ENCODE measurements at places on chromosomes 11 and 22.

DNA sequence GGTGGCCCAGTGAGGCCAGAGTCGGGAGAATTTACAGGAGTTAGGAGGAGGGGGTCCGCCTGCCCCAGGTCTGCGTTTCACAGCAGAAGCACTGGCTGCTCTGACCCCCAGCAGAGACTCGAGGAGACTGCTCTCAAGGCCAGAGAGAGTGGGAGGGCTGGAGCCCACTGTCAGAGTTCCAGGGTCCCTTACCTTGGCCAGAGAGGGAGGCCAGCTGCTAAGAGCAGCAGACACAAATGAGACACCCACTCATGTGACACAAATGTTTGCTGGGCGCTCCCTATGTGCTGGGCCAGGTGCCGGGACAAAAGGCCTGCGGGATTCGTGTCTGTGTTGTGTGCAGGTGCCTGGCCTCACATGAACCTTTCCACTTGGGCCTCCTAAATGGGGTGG lies 2.8 kb upstream of the TNFRSF13C start:
- no peak overlapping the region for H3K4me3 ChIP-seq
- H3K36me3 ChIP-seq, result no peaks in the 10 kb centered on the region

GRCh38 chr11:105767931-105768330 lies 158.1 kb downstream of the GRIA4 start:
- no peaks in the 10 kb centered on the region for H3K4me1 ChIP-seq
- H3K36me3 ChIP-seq, result no peaks in the 10 kb centered on the region
- no peak overlapping the region for H3K27ac ChIP-seq
- H3K27me3 ChIP-seq, result no peaks in the 10 kb centered on the region

DNA sequence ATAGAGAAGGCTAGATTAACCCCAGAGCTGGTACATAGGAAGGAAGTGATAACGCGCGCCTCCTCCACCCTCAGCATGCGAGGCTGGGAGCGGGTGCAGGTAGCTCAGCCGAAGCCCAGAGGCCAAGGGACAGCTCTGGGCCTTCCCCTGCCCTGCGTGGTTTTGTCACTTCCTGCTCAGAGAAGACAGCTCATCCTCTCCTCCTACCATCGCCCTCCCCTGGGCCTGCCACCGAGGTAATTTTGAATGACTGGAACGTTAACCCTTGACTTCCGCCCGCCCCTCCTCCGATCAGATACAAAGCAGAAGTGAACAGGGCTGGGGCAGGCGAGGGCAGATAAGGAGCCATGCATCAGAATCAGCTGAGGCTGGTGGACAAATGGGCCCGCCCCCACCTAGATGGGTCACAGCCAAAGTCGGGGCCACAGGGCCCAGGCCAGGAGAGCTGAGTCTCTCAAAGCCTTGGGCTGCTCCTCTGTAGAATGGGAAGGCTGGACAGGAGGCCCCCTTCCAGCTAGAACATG lies 1.6 kb downstream of the RAC2 start:
- peak overlapping the region; percentile 80 for H3K4me3 ChIP-seq
- H3K27me3 ChIP-seq, result no peaks in the 10 kb centered on the region
- peak; percentile 41 for DNase-seq
- H3K27ac ChIP-seq, result peak overlapping the region; percentile 69
- H3K4me1 ChIP-seq, result peaks cover 13% of the 10 kb centered on the region

GRCh38 chr11:6778518-6778917 lies 4.3 kb upstream of the OR2AG1 start:
- H3K4me1 ChIP-seq, result no peaks in the 10 kb centered on the region
- H3K27ac ChIP-seq, result no peak overlapping the region
- no peak for DNase-seq
- peaks cover 19% of the 10 kb centered on the region for H3K27me3 ChIP-seq
- H3K4me3 ChIP-seq, result no peak overlapping the region

DNA sequence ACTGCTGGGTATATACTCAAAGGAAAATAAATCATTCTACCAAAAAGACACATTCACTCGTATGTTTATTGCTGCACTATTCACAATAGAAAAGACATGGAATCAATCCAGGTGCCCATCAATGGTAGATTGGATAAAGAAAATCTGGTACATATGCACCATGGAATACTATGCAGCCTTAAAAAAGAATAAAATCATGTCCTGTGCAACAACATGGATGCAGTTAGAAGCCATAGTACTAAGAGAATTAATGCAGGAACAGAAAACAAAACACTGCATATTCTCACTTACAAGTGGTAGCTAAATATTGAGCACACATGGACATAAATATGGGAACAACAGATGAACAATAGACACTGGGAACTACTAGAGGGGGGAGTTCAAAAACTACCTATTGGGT lies 96.3 kb downstream of the FAM76B start:
- H3K27me3 ChIP-seq, result no peaks in the 10 kb centered on the region
- no peaks in the 10 kb centered on the region for H3K4me1 ChIP-seq
- no peak overlapping the region for H3K4me3 ChIP-seq
- no peak for DNase-seq
- no peak overlapping the region for H3K27ac ChIP-seq

- no peak overlapping the region for H3K4me3 ChIP-seq
- no peaks in the 10 kb centered on the region for H3K36me3 ChIP-seq
- DNase-seq, result no peak
- no peak overlapping the region for H3K27ac ChIP-seq
Measured at GRCh38 chr11:57210781-57211180, 26.3 kb downstream of the APLNR start.

- DNase-seq, result no peak
- peaks cover 18% of the 10 kb centered on the region for H3K4me1 ChIP-seq
- H3K27me3 ChIP-seq, result peaks cover 42% of the 10 kb centered on the region
- no peaks in the 10 kb centered on the region for H3K36me3 ChIP-seq
- no peak overlapping the region for H3K4me3 ChIP-seq
Measured at GRCh38 chr22:47850644-47851151, 1088.2 kb downstream of the TBC1D22A start.

DNA sequence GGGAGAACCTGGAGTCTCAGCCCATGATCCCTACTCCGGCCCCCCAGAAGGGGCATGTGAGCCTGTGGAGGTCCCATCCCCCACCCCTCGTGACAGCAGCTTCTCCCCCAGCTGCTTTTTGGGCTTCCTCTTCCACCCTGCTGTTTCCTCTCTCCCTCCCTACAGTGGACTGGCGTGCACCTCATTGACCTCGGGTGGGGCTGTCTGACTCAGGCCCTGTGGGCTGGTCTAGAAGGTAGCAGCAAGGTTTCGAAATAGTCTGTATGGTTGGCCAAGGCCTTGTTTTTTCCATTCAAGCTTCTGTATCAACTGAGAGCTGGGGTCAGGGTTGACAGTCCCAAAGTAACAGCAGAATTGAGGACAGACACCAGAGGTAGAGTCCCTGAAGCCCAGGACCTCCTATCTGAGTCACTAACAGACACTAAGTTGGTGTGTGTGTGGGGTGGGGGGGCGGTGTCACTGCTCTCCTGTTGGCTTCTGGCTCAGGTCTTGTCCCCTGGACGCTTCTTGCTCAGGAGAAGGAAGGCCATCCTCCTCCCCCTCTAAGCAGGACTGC lies 7.7 kb downstream of the SLC37A2 start:
- H3K27ac ChIP-seq, result peak overlapping the region; percentile 88
- DNase-seq, result peak; percentile 90
- no peaks in the 10 kb centered on the region for H3K36me3 ChIP-seq

DNA sequence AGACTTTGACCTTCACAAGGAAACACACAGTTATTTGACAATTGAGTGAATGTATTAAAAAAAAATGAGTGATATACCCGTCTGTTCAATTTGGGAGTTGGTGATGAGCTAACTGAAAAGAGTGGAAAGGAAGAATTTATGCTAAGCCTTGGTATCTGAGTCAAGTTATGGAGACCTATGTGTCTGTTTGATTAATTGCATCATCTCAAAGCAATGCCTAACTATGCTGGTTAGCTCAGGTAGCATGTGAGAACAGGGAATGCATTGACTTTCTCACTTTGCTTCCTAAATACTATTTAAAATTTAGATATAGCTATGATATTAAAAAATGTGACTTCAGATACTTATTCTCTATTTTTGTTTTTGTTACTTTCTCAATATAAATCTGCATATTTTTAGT lies 110.5 kb downstream of the DDX10 start:
- H3K36me3 ChIP-seq, result no peaks in the 10 kb centered on the region
- peaks cover 6% of the 10 kb centered on the region for H3K4me1 ChIP-seq
- no peaks in the 10 kb centered on the region for H3K27me3 ChIP-seq
- H3K27ac ChIP-seq, result no peak overlapping the region
- H3K4me3 ChIP-seq, result no peak overlapping the region

DNA sequence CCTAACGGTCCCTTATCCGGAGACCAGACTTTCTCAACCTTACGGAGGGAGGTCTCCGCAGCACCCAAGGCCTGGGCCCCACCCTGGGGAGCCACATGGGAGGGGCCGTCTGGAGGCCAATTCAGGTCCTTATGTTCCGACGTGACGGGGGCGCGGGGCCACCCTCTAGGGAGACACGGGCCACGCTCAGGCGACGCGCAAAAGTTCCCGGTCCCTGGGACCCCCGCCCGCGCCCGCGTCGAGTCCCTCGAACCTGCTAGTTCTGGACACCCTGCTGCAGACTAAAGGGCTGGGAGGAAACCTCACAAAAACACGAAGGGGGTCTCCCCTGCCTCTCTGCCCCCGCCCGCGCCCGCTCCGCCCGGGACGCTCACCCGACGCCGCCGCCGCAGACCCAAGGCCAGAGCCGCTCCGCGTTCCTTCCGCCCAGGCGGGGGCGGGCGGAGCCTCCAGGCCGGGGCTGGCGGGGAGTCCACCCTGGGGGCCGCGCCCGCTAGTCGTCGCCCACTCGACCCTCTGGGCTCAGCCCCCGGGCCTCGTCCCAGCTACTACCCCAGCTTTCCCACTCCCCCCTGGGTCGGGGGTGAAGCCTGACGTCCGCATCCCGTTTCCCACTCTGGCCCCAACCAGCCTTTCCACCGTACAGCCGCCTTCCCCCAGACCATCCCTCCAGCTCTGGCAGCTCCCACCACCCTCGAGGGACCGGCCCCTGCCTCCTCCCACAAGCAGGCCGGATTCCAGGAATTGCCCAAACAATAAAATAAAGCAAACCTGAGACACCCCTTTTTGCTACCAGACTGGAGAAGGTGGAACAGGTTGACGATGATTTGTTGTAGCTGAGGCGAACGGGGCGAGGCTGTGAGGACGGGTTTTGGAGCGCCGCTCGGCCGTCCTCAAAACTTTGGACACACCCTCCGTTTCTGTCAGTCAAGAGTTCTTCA lies 2.7 kb downstream of the RNH1 start:
- H3K4me3 ChIP-seq, result peak overlapping the region; percentile 95
- peaks cover 55% of the 10 kb centered on the region for H3K36me3 ChIP-seq
- no peaks in the 10 kb centered on the region for H3K27me3 ChIP-seq
- H3K4me1 ChIP-seq, result peaks cover 6% of the 10 kb centered on the region
- peak overlapping the region; percentile 78 for H3K27ac ChIP-seq

- peaks cover 21% of the 10 kb centered on the region for H3K36me3 ChIP-seq
- peak overlapping the region; percentile 64 for H3K27ac ChIP-seq
- no peak overlapping the region for H3K4me3 ChIP-seq
- H3K27me3 ChIP-seq, result no peaks in the 10 kb centered on the region
Measured at GRCh38 chr11:47510209-47510608, 42.7 kb downstream of the CELF1 start.

- H3K4me1 ChIP-seq, result no peaks in the 10 kb centered on the region
- no peak overlapping the region for H3K4me3 ChIP-seq
- H3K36me3 ChIP-seq, result no peaks in the 10 kb centered on the region
- no peaks in the 10 kb centered on the region for H3K27me3 ChIP-seq
- peak; percentile 65 for DNase-seq
Measured at GRCh38 chr11:6705905-6706535, 22.9 kb upstream of the MRPL17 start.

DNA sequence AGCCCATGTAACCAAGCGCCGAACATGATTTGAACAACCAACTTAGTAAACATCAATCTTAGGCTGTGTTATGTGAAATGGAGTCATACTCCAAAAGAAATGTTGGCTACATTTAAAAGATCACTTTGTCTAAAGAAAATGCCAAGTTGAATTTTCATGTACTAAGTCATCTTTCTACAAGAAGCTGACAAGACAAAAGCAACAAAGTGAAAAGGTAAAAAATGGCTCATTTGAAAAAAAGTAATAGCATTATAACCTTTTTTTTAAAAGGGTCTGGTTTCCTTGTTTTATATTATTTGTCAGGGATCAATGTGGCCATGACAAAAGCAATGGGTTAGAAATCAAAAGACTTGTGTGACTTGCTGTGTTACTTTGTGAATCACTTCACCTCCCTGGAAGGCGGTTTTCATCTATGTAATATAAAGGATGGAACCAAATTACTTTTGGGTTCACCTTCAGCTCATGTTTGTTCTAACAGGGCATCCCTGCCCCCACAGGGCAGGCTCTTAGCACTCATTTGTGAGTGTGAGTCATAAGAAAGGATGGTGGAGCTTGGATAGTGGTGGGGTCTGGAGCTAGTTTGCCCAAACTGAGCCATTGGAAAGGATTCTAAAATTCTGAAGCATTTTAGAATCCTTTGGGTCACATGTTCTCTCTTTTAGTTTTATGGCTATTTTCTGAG lies 131.9 kb upstream of the MTMR2 start:
- H3K4me3 ChIP-seq, result no peak overlapping the region
- H3K27me3 ChIP-seq, result no peaks in the 10 kb centered on the region
- H3K36me3 ChIP-seq, result no peaks in the 10 kb centered on the region
- peak; percentile 53 for DNase-seq
- H3K4me1 ChIP-seq, result peaks cover 13% of the 10 kb centered on the region

- no peak for DNase-seq
- no peaks in the 10 kb centered on the region for H3K36me3 ChIP-seq
- H3K4me1 ChIP-seq, result peaks cover 26% of the 10 kb centered on the region
- H3K27me3 ChIP-seq, result no peaks in the 10 kb centered on the region
- peak overlapping the region; percentile 57 for H3K27ac ChIP-seq
Measured at GRCh38 chr22:24209016-24209415, 27.7 kb downstream of the SUSD2 start.

DNA sequence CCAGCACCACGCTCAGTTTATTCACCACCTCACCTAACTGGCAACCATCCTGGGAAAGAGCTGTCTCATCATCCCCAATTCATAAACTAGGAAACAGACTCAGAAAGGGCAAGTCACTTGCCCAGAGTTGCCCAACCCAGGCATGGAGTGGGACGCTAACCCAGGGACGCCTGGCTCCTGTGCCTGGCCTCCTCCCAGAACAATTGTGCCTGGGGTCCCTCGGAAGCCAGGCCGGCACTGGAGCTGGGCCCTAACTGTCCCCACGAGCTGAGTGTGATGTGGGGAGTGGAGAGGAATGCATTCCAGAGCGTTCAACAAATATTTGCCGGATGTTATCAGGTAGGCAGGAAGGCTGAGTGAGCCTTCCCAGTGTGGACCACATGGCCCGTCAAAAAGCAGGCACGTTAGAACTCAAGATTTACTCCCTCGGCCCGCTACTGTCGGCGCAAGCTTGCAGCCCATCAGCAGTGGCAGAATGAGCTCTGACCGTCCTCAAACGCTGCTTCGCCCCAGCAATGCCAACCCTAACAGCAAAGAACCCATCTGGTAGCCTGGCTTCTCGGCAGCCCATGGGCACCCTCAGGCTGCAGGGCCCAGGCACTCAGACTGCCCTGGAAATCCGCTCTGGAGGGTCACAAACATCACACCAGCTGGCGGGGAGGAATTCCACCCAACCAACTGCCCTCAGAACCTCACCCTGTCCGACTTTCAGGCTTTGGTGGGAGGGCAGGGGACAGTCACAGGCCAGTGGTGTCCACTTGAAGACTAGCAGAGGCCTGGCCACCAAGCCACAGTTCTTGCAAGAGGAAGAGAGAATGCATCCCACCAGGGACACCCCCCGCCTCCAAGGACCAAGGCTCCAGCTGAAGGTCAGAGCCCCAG lies 35.6 kb downstream of the MYH9 start:
- H3K36me3 ChIP-seq, result peaks cover 42% of the 10 kb centered on the region
- peaks cover 56% of the 10 kb centered on the region for H3K4me1 ChIP-seq
- peak overlapping the region; percentile 83 for H3K27ac ChIP-seq
- DNase-seq, result peak; percentile 81
- H3K4me3 ChIP-seq, result peak overlapping the region; percentile 55

GRCh38 chr11:12331239-12331874 lies 46.0 kb upstream of the PARVA start:
- H3K27ac ChIP-seq, result no peak overlapping the region
- H3K4me1 ChIP-seq, result peaks cover 4% of the 10 kb centered on the region
- DNase-seq, result peak; percentile 90
- no peak overlapping the region for H3K4me3 ChIP-seq
- H3K27me3 ChIP-seq, result no peaks in the 10 kb centered on the region

All from MCF 10A (cell line).